Left forelimb (tissue), 1 donor: ENCODE measurements at places on chromosomes 1 and 21.

- DNase-seq = no peak
Measured at GRCh38 chr1:227635596-227635995, 72.2 kb downstream of the ZNF678 start.

- no peak for DNase-seq
Measured at GRCh38 chr1:59917026-59917784, 9.4 kb downstream of the CYP2J2 start.

GRCh38 chr1:216332003-216332402 lies 91.2 kb downstream of the USH2A start:
- no peak for DNase-seq

- DNase-seq = no peak
Measured at GRCh38 chr1:222790520-222790919, 24.3 kb upstream of the DISP1 start.

GRCh38 chr1:231776010-231776756 lies 149.6 kb downstream of the DISC1 start:
- no peak for DNase-seq

DNA sequence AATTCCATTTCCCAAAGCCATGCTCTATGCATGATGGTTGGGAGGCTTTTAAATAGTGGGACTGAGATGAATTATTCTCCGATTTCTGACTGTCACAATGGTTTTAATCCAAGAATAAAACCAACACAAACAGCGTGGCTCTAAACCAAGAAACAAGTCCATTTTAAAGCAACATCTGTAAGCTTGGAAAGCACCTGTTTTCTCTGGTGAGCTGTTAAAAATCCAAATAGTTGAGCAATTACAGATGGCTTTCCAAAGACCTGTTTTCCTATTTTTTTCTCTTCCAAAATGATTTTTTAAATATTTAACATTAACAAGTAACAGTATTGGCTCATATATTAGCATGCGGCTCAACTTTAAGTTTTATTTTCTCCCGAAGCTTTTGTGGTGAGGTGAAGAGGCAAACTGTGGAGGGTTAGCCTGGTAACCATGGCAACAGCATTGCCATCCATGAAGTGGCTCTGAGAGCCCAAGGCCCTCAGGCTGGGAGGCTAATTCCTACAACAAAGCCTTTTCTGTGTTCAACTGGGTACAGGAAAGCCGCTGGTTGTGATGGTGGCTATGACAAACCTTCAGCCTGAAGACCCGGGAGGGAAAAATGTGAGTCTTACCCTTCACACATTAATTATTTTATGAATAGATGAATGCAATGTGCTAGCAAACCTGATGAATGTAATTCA lies 56.7 kb upstream of the B3GALT5 start:
- DNase-seq = no peak

DNA sequence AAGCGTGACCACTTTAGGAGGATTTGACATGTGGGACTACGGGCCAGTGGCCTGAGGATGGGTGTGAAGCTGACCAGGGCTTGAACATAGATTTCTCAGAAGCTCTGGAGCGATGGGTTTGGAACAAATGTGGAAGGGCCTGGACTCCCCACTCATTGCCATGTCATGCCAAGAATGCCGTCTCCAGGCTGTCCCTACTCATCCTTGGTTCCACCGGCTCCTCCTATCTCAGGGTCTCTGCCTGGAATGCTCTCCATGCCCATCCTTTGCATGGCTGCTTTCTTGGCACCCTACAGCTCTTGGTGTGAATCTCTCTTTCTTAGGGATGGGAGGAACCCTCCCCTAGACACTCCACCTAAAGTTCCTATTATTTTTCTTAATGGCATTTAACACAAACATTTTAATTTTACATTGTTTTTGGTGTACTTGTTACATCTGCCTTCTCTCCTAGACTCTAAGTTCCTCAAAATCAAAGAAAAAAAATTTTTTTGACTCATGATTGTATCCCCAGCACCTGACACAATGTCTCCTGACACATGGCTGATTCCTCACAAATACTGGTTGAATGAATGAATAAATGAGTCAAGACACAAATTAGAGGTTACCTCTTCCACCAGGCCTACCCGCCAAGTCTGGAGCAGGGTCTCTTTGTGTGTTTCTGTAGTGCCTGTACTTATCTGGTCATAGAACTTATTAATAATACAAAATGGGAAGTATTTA lies 114.5 kb downstream of the OMA1 start:
- no peak for DNase-seq

DNA sequence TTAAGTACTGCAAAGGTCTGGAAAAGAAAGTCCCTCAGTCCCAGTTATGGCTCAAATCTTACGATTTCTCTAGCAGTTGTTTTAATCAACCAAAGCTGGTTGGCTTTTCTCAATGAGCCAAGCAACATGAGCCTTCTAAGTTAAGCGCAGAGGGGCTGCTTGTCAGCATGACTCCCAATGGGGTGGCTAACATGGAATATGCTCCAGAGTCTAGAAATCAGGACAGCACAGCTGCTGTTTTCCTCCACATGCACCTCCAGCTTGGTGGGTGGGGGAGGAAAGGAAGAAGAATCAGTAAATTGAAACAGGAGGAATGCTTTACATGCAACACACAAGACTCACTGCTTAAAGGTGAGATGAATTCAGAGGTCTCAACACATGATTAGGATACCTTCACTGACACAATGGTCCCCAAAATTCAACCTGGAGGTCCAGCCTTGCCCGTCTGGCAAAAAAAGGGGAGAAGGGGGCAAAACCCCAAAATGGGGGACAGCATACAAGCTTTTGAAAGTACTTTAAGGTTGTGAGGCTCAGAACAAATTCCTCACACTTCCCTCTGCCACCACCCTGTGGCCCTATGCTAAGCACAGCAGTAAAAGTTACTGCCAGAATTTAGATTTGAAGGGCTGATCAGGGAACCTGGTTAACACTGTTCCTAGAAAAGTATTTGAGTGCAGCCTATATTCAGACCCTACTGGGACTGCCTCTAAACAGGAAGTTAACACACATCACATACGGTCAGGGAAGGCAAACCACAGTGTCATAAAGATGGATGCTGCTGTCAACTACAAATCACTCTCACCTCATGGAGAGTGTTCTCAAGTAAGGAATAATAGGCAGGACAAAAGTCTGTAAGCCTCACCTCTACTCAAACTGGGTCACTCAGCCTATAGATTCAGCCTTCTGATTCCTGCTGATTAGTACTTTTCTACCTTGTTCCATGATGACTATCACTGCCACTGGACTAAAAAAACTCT lies 2.6 kb downstream of the GATAD2B start:
- no peak for DNase-seq

GRCh38 chr1:208084220-208084619 lies 160.0 kb downstream of the PLXNA2 start:
- DNase-seq = no peak

GRCh38 chr1:201016943-201017827 lies 6.3 kb downstream of the KIF21B start:
- no peak for DNase-seq

DNA sequence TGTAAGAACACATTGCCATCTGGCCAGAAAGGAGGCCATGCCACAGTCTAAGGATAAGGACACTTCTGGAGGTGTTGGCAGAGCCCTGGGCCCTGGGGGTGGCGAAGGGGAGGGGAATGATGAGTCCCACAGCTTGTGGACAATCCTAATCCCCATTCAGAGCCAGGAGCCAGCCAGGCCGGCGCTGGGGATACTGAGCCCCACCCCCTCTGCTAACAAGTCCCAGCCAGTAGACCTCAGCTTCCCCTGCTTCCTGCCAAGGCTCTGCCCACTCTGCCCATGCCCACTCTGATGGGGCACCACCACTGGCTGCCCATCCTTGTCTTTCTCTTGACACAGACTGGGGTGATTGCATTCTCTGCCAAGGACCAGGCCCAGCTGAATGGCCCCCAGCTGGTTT lies 71.9 kb downstream of the NAV1 start:
- DNase-seq = no peak

DNA sequence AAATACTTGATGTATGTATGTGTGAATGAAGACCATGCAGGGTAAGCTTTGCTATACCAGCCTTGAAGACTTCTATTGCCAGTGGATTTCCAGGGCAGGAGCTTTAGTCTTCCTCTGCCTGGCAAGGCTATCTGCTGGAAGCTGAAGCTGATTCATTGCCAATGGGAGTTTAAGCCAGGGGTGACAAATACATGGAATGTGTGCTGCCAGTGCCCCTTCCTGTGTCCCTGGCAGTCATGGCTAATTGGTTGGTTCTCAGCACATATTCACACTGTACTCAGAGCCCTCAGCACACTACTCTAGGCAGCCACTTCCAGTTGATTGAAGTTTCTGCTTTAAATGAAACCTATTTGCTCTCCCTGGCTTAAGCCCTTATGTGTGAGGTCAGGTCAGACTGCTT lies 1.5 kb downstream of the ZSCAN20 start:
- DNase-seq = no peak

DNA sequence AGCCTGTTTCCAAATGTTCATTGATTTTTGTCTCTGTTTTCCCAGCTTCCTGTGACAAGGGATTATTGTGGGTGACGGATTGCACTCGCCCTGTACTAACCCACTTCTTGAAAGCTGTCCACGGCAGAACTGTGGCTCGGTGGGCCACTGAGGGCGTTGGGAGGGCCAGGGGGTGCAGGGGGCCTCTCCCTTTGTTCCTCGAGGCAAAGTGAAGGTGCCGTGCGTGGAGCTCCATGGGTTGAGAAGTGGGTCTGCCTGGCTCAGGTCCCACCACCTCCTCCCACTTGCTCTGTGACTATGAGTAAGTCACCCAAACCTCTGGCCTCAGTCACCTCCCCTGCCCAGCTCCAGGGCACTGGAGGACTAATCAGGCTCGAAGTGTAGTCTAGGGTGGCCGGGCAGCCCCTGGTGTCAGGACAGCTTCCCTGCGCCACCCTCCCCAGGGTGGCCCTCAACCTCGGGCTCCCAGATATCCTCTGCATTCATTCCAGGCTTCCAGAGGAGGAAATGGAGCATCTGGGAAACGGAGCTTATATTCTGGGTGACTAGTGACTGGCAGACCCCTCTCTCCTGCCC lies 148.6 kb downstream of the NPHP4 start:
- no peak for DNase-seq

GRCh38 chr1:231801042-231801585 lies 174.5 kb downstream of the DISC1 start:
- DNase-seq = no peak

DNA sequence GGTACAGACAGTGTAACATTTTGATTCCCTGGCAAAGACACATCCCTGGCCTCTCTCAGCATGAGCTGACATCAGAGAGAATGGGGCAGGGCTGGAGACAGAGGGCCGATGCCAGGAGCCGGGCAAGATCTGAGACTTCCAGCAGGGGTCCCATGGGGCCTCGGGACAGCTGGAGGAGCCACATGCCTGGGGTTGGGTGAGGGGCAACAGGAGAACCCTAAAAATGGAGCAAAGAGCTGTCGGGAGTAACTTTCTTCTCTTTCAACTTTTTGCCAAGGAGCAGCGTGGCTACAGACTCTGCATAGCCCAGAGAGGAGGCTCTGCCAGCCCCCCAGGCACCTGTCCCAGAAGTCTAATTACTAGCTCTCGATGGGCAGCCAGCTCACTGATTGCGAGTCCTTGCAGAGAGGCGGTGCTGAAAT lies 130.8 kb downstream of the LACTBL1 start:
- DNase-seq = no peak

DNA sequence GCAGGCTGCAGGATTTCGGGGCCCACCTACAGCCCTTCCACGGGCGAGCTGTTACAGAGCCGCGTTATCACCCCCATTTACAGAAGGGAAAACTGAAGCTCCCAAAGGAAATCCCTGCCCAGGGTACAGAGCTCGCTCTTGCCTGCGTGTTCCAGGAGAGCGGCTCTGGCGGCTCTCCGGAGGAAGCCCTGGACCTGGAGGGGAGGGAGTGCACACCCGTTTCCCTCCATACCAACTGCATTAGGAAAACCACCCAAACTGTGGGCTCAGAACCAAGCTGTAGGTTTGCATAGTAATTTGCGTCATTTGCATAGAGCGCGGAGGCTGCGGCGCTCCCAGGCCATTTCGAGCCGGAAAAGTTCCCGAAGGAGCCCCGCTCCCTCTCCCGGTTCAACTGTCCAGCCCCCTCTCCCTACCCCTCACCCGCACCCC lies 24.7 kb upstream of the ADGRB2 start:
- DNase-seq = no peak

DNA sequence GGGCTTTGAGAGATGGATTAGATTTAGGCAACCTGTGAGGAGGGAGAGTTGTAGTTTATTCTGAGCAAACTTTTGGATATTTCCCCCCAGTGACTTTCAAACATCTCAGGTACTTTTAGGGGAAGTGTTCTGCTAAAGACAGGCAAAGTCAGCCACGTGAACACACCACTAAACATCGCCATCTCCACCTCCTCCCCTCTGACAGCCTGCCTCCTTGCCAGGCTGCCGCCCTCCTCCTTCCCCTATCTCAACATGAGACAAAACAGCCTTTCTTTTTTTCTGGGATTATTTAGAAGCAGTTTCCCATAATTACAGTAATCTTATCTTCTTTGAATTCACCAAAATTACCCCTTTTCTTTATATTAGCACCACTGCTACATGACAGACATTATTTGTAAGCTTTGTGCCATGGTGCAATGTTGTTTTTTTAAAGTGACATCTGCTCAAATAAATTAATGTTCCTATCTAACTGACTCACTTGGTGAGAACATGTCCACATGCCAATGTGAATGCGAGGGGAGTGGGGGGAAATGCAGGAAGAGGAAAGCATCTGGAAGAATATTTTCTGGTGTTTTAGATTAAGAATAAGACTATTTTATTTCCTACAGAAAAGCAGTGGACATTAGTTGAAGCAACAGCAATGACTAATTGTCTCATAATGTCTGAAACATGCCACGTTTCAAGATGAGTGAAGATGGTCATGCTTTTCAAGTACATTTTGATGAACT lies 147.8 kb upstream of the ATP1B1 start:
- DNase-seq = no peak
